ENCODE measurements at places on chromosomes 11 and 22.

- DNase-seq, result peak; percentile 74
Measured at GRCh38 chr11:66268952-66269905, 790 bp downstream of the RAB1B start.

- peak; percentile 96 for DNase-seq
Measured at GRCh38 chr11:18615628-18616392, 16.2 kb downstream of the MISFA start.

- no peak for DNase-seq
Measured at GRCh38 chr22:22372086-22372485, 127.5 kb downstream of the VPREB1 start.

DNA sequence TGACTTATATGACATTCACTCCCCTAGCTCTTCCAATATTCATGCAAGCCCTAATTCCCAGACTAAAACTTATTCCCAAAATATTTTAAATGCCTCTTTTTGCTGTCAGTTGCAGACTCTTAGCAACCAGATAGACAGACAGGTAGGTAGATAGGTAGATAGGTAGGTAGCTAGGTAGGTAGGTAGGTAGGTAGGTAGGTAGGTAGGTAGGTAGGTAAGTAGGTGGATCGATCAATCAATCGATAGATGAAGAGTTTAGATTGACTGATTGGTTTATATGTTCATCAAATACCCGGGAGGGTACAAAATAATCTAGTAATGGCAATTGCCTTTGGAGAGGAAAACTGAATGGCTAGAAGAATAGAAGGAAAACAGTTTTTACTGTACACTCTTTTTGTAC is 86.3 kb downstream of the TTC28 start:
- DNase-seq, result no peak

DNA sequence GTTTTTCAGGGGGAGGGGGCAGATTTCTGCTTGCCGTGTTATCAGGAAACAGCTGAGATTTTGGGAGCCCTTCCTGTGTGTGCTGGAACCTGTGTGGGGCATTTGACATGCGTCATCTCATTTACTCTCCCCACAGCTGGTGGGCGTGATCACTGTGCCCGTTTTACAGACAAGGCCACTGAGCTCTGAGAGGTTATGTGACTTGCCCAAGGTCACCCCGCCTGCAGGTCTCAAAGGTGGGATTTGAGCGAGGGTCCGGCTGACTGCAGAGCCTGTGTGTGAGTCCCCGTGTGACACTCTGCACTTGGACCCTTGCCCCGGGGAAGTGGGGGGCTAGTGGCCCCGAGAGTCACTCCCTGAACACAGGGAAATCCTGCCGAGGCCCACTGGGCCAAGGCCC is 48.5 kb upstream of the GCAT start:
- DNase-seq, result no peak

DNA sequence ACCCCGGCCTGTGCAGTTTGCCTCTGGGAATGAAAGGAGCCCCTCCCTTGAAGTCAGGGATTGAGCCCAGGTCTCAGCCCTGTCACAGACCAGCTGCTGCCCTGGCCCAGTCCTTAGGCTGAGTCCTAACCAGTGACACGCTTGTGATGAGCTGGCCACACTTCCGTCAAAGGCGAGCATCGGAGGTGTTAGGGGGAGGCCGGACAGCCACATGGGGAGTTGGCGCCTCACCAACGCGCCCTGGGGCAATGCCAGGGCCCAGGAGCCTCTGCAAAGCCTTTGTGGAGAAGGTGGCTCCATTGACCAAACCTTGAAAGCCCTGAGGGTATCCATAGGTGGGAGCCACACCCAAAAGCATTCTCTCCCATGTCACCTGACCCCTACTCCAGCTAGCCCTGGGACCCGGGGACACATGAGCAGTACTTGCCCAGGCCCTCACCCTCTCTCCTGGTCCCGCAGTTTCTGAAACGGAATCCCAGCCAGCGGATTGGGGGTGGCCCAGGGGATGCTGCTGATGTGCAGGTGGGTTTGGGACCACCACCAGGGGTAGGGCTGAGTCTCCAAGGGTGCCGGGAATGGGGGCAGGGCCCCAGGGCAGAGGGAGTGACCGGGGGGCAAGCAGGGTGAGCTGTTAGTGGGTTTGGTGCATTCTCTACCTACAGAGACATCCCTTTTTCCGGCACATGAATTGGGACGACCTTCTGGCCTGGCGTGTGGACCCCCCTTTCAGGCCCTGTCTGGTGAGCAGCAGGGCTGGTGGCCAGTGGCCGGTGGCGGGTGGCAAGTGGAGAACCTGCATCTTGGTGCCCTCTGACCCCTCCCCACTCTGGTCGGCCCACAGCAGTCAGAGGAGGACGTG is 3.7 kb downstream of the PTPRCAP start:
- DNase-seq, result no peak

DNA sequence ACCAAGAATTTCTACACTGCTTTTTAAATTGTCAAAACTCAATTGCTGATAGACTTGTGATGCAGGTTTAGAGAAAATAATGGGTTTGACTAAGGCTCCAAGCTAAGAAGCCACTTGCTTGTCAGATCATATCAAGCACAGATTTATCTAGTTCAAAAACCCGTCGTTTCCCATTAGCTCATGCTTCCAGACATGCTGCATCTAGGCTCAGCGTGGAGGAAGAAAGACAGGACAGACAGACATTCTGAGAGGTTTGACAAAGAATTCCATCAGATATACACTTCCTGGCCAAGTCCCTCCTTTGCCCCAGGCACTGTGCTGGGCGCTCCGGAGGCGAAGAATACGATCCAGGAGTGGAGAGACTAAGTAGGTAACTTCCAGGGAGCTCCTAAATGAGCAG is 76.8 kb downstream of the KCNC1 start:
- no peak for DNase-seq

DNA sequence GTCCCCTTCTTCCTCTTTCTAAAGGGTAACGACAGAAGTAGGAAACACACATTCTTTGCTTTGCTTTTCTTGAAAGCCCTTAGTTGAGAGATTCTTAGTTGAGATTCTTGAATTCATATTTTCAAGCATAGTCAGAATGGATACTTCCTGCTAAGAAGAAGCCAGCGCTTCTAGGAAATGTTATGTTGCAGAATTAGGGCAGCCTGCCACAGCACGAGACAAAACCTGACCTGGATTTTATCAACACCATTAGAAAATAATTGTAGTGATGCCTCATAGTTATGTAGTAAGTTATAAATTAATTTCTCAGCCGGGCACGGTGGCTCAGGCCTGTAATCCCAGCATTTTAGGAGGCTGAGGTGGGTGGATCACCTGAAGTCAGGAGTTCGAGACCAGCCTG is 37.9 kb upstream of the NUP160 start:
- DNase-seq, result peak; percentile 87

DNA sequence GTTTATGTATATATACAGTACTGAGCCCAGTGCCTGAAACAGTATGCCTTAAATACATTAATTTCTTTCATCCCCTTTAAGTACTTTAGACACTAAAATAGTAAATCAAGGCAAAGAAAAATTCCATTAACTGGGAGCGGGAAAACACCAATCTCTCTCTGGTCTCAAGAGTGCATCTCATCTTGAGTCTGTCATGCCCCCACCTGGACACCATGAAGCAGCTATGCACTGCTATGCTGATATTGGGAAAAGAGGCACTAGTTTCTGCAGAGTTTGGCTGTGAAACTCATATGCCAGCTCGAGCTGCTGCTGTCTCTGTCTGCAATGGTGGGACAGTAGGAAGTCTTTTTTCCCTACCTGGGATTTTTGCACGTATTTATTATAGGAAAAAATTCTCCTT is 754.4 kb upstream of the RAG2 start:
- peak; percentile 10 for DNase-seq

DNA sequence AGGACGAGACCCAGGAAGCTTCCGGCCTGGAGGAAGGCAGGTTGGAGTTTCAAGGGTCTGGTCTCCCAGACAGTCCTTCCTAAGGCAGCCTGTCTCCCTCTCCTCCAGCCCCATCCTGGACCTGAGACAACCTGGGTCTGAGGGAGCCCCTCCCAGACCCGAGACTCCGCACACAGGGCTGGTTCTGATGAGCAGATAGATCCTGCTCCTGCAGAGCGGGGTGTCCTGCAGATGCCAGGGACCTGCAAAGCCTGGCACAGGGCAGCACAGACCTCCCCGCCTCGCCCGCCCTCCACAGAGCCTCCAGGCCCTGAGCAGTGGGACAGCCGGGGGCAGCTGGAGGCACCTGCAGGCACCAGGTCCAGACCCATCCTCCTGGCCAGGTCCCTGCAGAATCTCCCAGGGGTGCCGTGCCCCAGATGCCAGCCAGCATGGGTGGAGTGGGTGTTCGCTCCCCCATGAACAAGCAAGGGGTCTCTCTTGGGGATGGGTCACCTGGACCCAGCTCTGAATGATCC is 7.8 kb downstream of the PIM3 start:
- DNase-seq, result no peak

- DNase-seq, result no peak
Measured at GRCh38 chr11:117380676-117381075, 53.0 kb downstream of the CEP164 start.

GRCh38 chr22:41048791-41049717 is 43.3 kb upstream of the EP300 start:
- peak; percentile 21 for DNase-seq

DNA sequence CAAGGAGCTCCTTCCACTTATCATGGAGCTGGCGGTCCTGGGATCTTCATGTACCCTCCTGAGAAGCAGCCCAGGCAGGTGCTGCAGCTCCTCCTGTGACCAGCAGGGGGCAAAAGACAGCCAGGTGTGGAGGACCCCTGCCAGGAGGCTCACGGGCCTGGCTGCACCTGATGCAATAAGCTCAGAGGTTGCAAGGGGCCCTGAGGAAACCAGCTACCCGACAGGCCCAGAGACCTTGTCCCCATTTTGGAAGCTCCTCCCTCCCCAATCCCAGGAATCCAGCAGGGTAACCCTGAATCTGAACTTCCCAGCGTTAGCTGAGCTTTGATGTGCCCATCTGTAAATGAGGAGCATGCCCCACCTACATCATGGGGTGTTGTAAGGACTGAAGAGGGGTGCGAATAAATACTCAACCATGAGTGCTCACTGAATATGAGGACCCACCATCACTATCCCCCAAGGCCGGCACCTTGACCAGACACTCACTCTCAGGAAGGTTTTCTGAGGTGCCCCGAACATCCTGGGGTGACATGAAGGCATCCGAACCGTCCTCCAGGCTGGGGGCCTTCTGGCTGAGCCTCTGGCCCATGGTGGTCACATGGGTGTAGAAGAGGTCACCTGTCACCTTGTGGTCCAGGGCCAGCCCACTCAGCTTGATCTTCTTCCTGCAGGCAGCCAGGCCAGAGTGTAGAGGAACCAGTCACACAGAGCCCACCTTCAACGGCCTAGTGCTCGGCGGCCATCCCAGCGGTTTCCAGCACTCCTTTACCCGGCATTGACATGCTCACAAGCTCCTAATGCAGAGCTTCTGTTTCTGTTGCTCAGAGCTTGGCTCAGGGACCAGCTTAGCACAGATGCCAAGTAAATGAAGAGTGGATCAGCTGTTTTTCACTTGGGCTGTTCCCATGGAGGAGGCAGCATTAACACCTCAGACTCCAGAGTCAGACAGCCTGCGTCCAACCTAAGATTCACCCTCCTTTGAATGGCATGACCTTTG is 21.7 kb downstream of the SLC43A1 start:
- peak; percentile 79 for DNase-seq

DNA sequence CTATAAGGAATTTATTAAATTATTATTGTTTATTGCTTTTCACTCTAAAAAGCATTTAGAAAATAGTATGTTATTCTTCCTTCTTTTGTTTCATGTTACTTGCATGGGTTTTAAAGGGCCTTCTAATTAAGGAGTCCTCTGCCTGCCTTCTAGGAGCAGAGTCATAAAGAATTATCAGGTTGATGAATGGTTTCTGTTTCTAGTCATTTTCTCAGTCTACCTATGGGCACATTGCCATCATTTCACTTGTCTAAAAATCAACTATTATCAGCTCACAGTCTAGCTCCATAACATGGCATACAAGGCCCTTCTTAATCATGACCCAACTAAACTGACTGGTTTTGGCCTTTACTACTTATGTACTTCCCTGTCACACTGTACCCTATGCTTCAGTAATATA is 16.2 kb downstream of the DYNC2H1 start:
- no peak for DNase-seq

DNA sequence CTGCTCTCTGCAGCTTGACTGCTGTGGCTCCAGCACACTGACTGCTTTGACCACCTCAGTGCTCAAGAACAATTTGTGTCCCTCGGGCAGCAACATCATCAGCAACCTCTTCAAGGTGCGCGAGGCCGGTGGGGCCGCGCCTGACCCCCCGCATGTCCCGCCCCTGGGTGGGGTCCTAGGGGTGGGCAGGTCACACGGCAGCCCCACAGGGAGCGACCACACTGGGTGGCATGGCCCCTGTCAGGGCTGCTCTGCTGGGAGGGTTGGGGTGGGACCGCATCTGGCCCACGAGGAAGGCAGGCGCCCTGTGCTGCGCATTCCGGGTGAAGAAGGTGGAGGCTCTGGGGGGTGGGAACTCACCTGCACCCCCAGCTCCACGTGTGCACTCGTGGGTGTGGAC is 4.7 kb upstream of the TSSC4 start:
- DNase-seq, result no peak

DNA sequence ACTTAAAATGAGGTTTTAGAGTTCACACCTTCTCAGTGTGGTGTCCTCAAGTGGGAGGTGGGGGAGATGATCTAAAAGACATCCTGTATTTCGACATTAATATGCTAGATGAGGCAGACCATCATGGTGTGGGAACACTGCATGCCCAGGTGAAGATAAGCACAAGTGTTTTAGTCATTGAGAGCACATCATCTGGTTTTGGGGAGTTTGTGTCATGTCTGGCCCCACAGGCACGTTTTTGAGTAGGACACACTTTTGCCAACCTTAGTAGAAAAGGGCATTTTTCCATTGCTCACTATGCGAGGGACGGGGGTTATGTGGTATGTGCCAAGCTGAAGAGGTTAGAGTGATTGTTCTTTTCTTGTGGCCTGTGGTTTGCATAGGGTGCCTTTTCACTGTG is 189.3 kb downstream of the DBX1 start:
- DNase-seq, result peak; percentile 33

GRCh38 chr22:19207401-19207808 is 28.9 kb upstream of the SLC25A1 start:
- DNase-seq, result no peak

GRCh38 chr11:68375766-68376165 is 63.4 kb downstream of the LRP5 start:
- peak; percentile 50 for DNase-seq

DNA sequence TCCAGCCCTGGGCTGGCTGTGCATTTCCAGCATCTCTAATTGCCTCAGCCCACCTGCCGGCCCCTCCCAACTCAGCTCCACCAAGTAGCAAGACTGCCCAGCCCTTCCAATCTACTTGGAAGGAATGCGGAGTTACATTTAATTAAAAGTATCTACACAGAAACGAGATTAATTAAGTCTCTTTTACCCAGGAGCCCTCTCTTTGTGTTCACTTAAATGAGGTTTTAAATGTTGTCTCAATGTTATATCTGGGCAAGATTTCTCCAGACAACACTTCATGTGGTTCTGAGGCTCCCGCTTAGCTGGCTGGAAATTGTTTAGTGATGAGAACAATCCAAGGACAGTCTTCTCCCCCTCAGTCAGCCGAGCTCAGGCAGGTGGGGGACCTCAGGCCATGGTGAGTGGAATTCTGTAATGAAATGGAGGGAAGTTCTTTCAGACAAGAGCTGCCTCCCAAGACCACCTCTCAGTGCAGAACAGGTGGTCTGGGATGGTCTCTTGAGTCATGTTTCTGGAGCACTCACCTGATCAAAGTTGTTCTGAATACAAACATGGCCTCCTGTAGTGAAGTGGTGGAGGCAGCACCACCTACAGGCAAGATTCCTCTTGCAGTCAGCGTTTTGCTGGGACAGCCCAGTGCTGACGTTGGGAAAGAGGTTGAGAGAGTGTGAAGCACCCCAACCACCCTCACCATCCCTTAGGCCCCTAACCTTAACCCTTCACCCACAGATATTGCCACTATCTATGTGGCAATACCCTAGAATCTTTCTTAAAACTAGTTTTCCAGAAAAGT is 371.6 kb downstream of the CADM1 start:
- DNase-seq, result no peak

- no peak for DNase-seq
Measured at GRCh38 chr11:64638829-64639228, 47.8 kb downstream of the SLC22A12 start.

Data from OCI-M1 (cell line).